ENCODE measurements at places on chromosomes 7 and 10. TPM values are rescaled to one million over a fixed set of nuclear protein-coding genes. Genes with fewer than 3 reads are reported as not detected.

- no peak for DNase-seq
- no peak overlapping the region for H3K4me3 ChIP-seq
- no peaks in the 10 kb centered on the region for H3K27me3 ChIP-seq
- peaks cover 16% of the 10 kb centered on the region for H3K4me1 ChIP-seq
These were observed 6.5 kb downstream of the BLVRA start for GRCh38 chr7:43764807-43765491.

DNA sequence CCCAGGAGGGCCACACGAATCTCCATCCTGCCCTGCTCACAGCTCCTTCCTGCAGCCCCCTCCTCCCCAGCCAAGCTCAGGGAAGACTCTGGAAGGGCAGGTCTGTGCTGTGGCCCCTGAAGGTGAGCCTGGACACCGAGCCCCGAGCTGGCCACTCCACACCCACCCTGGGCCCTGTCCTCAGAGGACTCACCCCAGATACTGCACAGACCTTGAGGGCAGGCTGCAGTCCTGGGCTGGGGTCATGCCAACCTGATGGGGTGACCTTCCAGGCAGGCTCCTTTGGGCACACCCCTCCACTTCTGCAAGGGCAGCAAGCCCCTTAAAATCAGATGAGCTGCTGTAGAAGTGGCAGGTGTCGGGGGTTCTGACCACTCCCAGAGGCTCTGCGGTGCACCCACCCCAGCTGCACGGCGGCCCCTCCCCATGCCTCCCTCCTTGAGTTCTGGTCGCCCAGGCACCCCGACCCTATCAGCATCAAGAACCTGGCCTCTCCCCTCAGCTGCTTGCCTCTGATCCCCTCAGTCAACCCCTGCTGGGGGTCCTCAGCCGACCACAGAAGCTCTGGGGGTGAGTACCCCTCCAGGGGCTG, 24.3 kb downstream of the YKT6 start:
- H3K4me1 ChIP-seq: peaks cover 7% of the 10 kb centered on the region
- H3K27ac ChIP-seq: no peak overlapping the region
- H3K36me3 ChIP-seq: no peaks in the 10 kb centered on the region
- DNase-seq: no peak

DNA sequence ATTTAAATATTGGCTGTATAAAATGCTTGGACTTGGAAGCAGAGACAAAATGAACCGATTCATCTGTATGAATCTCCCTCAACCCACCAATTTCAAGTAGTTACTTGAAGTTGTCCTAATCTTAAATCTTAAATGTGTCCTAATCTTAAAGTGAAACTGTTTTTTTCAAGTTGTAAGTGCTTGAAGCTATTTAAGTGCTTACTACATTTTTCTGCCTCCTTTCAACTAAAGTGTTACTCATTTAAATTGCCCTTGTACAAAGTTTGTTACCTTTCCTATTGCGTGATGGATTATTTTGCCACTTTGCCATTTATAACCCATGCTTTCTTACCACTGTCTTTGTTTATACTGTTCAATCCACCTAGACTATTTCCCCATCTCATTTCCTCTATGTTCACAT, 2.8 kb downstream of the BCAP29 start:
- no peak overlapping the region for H3K27ac ChIP-seq
- H3K27me3 ChIP-seq: no peaks in the 10 kb centered on the region
- H3K4me3 ChIP-seq: no peak overlapping the region

DNA sequence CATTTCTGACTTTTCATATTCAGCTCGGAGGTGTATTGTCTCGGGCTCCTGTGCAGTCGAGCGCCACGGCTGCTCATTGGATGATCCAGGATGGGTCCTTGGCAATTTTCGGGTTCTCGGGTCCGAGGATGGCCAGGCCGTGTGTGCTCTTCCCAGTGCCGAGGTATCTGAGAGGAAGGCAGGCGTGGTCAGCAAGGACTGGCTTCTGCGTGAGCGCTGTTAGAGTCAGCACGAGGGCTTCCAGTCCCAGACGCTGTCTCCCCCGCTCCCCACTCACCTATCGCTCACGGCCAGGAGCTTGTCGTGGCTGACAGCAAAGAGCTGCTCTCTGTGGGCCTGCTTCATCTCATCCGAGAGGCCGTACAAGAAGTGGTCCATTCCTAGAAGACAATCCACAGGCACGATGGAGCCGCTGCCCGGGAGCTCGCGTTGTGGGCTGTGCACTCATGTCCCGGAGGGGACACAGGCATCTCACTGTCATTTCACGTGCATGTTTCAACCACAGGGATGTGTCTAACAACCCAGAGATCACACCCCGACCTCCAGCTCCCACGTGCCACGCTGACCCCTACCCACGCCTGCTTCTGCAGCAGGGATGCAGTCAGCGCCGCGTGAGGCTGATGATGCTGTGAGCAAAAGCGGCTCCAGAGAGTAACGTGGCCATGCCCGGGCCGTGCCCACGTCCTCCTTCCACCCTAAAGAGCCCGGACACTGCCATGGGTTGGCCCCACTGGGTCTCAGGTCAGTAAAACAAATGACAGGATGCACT, 34.4 kb downstream of the PITRM1 start:
- no peak overlapping the region for H3K4me3 ChIP-seq
- H3K4me1 ChIP-seq: no peaks in the 10 kb centered on the region
- no peaks in the 10 kb centered on the region for H3K27me3 ChIP-seq
- H3K36me3 ChIP-seq: peaks cover 68% of the 10 kb centered on the region
- DNase-seq: no peak
- no peak overlapping the region for H3K27ac ChIP-seq

DNA sequence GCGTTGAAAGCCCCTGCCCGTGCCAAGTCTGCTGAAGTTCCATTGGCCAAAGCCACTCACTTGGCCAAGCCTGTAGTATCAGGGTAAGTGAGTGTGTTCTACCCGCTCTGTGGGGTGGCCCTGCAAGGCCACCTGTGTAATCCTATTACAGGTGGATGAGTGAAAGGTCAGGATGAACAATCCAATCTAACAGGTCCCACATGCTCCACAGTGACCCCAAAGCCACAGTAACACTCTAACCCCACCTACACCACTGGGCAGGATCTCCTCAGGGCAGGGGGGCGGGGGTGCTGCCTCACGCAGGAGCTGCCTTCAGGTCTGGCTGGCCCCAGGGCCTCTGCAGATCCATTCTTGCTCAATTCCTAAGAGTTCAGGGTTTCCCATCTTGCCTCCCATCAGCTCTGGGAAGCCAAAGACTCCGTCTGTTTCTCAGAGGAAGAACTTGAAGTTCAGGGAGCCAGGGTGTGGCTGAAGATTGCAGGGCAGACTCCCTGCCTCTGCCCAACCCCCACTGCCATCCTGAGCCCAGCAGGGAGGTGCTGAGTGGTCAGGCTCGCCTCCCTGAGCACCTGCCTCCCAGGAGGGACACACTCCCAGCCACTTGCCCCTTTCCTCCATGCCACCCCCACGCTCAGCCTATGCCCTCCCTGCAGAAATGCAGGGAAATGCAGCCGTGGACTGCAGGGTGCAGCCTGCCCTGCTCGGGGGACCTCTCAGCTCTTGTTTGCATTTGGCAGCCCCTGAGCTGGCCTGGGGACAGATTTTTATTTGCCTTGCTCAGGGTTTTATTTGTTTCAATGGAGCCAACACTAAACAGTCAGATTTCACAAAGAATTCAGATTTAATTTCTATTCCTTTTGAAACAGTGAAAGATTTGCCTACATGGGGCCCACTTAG, 9.8 kb upstream of the COMTD1 start:
- no peak for DNase-seq
- H3K27me3 ChIP-seq: no peaks in the 10 kb centered on the region
- no peak overlapping the region for H3K4me3 ChIP-seq
- no peaks in the 10 kb centered on the region for H3K36me3 ChIP-seq
- H3K4me1 ChIP-seq: peaks cover 9% of the 10 kb centered on the region
- H3K27ac ChIP-seq: no peak overlapping the region

DNA sequence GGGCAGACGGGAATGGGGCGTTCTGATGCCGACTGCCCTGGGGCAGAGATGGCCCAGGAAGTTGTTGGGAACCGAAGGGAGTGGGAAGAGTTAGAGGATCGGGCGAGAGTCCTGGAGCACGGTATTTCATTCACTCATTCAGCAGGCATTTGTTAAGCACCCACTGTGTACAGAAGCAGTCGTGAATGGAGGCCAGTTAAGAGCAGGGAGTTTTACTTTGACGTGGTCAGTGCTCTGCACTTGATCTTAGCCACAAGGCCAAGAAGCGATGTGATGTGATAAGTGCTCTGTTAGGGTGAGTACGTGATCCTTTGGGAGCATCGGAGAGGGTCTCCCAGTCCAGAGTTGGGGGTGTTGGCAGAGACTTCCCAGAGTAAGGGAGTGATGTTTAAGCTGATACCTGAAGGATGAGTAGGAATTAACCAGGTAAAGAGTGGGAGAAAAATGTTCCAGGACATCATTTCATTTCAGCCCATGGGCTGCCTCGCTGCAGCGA, 890 bp downstream of the ZFYVE27 start:
- peaks cover 34% of the 10 kb centered on the region for H3K4me1 ChIP-seq
- DNase-seq: no peak
- peak overlapping the region; percentile 92 for H3K4me3 ChIP-seq
- H3K27me3 ChIP-seq: no peaks in the 10 kb centered on the region
- H3K27ac ChIP-seq: no peak overlapping the region
- H3K36me3 ChIP-seq: peaks cover 3% of the 10 kb centered on the region

DNA sequence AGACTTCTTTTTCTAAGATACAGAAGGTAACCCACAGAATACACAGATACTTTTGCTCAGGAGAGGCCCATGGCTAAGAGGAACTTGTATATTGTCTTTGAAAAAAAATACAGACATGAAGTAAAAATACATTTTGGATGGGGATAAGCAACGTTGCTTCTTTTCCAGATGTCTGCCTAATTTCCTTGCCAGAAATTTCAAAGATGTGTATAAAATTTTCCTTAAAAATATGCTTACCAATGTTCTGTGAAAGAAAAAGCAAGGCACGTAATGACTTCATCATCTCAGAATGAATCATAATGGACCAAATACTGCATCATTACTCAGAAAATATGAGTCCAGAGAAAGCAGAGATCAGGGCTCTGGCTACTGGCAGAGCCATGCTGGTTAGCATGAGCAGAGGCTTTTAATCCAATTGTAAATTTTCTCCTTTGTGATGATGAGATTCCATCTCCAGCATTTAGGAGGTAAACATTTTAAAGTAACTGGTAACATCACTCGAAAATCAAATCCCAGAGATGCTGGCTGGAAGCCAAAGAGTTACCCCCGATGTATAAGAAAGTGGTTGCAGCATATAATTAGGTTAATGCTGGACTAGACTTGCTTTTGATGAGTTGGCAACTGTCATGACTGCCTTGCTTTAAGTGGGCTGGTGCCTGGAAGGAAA, 272.5 kb downstream of the SEMA3A start:
- H3K27ac ChIP-seq: no peak overlapping the region
- no peak overlapping the region for H3K4me3 ChIP-seq
- no peaks in the 10 kb centered on the region for H3K4me1 ChIP-seq
- no peaks in the 10 kb centered on the region for H3K27me3 ChIP-seq

- DNase-seq: peak; percentile 73
- H3K27ac ChIP-seq: no peak overlapping the region
- no peaks in the 10 kb centered on the region for H3K27me3 ChIP-seq
- no peaks in the 10 kb centered on the region for H3K4me1 ChIP-seq
- no peak overlapping the region for H3K4me3 ChIP-seq
- H3K36me3 ChIP-seq: no peaks in the 10 kb centered on the region
These were observed 45.5 kb upstream of the TARP start for GRCh38 chr7:38318803-38319416.

- no peak for DNase-seq
- H3K4me3 ChIP-seq: no peak overlapping the region
- no peaks in the 10 kb centered on the region for H3K4me1 ChIP-seq
- no peaks in the 10 kb centered on the region for H3K36me3 ChIP-seq
These were observed 73.0 kb upstream of the GTF2IRD1 start for GRCh38 chr7:74380720-74381119.

DNA sequence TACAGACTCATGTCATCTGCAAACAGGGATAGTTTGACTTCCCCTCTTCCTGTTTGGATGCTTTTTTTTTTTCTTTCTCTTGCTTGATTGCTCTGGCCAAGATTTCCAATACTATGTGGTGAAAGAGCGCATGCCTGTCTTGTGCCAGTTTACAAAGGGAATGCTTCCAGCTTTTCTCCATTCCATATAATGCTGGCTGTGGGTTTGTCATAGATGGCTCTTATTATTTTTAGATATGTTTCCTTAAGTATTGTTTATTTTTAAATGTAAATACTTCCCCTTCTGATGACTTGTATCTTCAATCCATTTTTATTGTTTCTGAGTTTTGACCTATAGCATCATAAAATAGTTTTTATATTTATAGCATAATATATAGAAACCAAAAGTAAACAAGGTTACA, 17.9 kb downstream of the FAM237B start:
- no peak for DNase-seq
- no peaks in the 10 kb centered on the region for H3K27me3 ChIP-seq
- H3K4me1 ChIP-seq: no peaks in the 10 kb centered on the region
- H3K36me3 ChIP-seq: no peaks in the 10 kb centered on the region
- no peak overlapping the region for H3K4me3 ChIP-seq

- no peaks in the 10 kb centered on the region for H3K4me1 ChIP-seq
- no peaks in the 10 kb centered on the region for H3K27me3 ChIP-seq
- no peak for DNase-seq
- no peak overlapping the region for H3K27ac ChIP-seq
These were observed 227.3 kb downstream of the TWIST1 start for GRCh38 chr7:18890134-18890533.

GRCh38 chr7:129273936-129274335, 49.1 kb downstream of the AHCYL2 start:
- peaks cover 11% of the 10 kb centered on the region for H3K4me1 ChIP-seq
- no peak overlapping the region for H3K4me3 ChIP-seq
- no peak for DNase-seq
- H3K36me3 ChIP-seq: no peaks in the 10 kb centered on the region
- no peaks in the 10 kb centered on the region for H3K27me3 ChIP-seq

- H3K27me3 ChIP-seq: no peaks in the 10 kb centered on the region
- no peak overlapping the region for H3K27ac ChIP-seq
- no peak overlapping the region for H3K4me3 ChIP-seq
- no peak for DNase-seq
These were observed 60.6 kb downstream of the PUS7 start for GRCh38 chr7:105461518-105461917.

GRCh38 chr10:119478811-119479341, 63.6 kb downstream of the RGS10 start:
- H3K27ac ChIP-seq: peak overlapping the region; percentile 99
- H3K4me1 ChIP-seq: peaks cover 48% of the 10 kb centered on the region
- peak; percentile 72 for DNase-seq
- no peaks in the 10 kb centered on the region for H3K36me3 ChIP-seq

CPVL gene
- total RNA-seq: not detected

LDB3 gene
- 8.3 TPM for total RNA-seq

NRBF2 gene
- 26.1 TPM for total RNA-seq
